Stimulated activated CD8-positive, alpha-beta memory T cell treated with anti-CD3 and anti-CD28 coated beads, Interleukin-7, amount 100 ng/mL, for 1 hour (primary cell): ENCODE measurements at places on chromosomes 3 and 15.

- no peak for DNase-seq
Observed at GRCh38 chr3:57141719-57142410, 23.3 kb downstream of the IL17RD start.

- no peak for DNase-seq
Observed at GRCh38 chr3:9161298-9161697, 88.1 kb downstream of the SRGAP3 start.

DNA sequence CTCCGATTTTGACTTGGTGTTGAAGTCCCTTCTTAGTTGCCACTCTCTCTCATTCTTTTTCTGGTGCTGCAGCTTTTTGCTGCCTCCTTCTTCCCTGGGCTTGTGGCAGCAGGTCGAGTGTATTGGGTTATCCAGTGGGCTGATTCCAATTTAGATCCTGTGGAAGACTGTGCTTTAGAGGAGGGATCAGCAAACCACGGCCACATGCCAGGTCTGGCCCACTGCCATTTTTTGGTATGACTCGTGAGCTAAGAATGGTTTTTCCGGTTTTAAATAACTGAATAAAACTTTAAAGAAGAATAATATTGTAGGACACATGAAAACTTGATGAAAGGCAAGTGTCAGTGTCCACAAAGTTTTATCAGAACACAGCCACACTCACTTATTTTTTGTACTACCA, 330.5 kb downstream of the ROBO2 start:
- no peak for DNase-seq

DNA sequence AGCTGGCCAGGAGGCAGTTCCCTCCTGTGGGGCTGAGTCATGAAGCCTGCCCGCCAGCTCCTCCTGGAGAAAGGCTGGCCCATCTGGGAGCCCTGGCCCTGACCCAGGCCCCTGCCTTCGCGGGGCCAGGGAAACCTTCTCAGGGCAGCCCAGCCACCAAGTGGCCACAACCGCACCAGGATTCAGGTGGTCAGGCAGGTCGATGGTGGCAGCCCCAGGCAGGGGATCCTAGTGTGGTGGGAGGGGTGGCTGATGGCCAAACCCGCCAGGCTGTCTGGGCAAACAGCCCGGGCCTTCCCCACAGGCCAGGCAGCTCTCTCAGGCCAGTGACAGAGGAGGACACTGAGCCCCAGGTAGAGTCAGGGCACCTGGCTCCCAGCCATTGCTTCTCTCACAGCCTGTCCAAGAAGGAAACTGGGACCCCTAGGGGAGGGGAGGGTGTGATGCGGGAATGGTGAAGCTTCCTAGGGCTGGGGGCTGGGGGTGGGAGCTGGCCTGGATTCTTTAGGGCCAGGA, 1.2 kb downstream of the TWF2 start:
- DNase-seq: no peak

GRCh38 chr3:131553495-131554247, 50.9 kb upstream of the MRPL3 start:
- DNase-seq: no peak
